ENCODE measurements at places on chromosomes 1 and 21. TPM values are rescaled to one million over a fixed set of nuclear protein-coding genes. Genes with fewer than 3 reads are reported as not detected.

TMEM125 gene
- 39.3 TPM for total RNA-seq

DNA sequence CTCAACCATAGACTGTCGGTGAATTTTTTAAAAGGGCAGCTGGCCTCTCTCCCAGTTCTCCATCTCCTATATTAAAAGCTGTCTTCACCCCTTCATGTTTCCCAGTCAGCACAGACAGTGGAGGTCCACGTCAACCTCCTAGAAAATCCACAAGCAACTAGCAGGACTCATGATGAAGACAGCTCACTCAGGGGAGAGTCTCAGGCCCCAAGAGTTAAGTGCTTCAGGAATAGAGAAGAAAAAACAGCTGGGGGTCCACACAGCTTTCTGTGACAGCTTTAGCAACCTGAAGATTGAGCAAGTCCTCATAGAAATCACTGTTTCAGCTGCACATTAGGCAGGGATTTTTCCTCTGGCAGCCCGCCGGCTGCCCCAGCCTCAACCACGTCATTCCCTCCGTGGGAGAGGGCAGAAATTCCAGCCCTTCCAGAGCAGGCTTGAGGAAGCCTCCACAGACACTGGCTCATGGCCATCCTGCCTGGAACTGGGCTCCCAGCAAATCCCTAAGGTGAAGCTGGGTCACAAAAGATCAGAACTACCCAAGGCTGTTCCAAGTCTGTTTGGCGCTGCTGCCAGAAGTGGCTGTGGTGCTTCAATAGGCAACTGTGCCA is 15.2 kb downstream of the GPR161 start:
- no peak overlapping the region for H3K4me3 ChIP-seq
- no peak for DNase-seq
- H3K4me1 ChIP-seq = no peaks in the 10 kb centered on the region
- no peak overlapping the region for H3K27ac ChIP-seq
- H3K36me3 ChIP-seq = no peaks in the 10 kb centered on the region

BRINP2 gene
- total RNA-seq = 0.16 TPM

- no peak overlapping the region for H3K4me3 ChIP-seq
- H3K27ac ChIP-seq = no peak overlapping the region
- no peaks in the 10 kb centered on the region for H3K36me3 ChIP-seq
Observed at GRCh38 chr1:107865627-107866026, 99.4 kb downstream of the VAV3 start.

GRCh38 chr1:209109001-209109785 is 474.3 kb upstream of the CAMK1G start:
- peaks cover 26% of the 10 kb centered on the region for H3K4me1 ChIP-seq
- H3K27me3 ChIP-seq = no peaks in the 10 kb centered on the region
- no peak overlapping the region for H3K27ac ChIP-seq
- no peak overlapping the region for H3K4me3 ChIP-seq

DNA sequence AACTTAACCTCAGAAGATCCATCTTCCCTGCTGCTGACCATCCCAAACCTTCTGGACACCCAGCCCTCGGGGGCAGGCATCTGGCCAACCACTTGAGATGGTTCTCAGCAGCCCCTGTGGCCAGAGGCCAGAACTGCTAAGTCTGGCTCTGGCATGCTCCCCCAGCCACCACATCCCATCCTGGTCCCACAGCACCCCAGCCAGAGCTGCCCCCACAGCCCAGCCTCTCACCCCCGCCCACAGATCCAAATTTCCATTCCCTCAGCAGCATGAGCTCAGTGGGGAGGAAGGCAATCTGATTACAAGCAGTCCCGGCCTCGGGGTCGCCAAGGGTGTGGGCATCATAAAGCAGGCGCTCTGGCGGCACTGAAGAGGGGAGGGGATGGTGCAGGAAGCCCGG is 45.6 kb downstream of the GLIS1 start:
- no peaks in the 10 kb centered on the region for H3K27me3 ChIP-seq
- no peak for DNase-seq
- no peaks in the 10 kb centered on the region for H3K4me1 ChIP-seq
- H3K4me3 ChIP-seq = no peak overlapping the region

DNA sequence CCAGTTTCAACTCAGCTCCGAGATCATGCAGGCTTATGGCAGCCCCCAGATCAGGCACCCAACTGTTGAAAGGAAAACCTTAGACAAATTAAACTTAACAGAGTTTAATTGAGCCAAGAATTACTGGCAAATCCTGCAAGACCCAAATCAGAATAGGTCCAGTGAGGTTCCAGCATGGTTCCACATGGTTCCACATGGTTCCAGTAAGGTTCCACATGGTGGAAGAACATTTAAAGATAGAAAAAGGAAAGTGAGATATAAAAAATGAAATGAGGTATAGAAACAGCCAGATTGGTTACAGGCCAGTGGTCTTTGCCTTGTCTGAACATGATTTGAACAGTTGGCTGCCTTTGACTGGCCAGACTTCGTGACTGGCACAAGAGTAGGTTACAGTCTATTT is 288.8 kb upstream of the LRRC7 start:
- 0 out of 2 replicates have a peak, but pooled peaks cover 3% of the 10 kb centered on the region for H3K4me1 ChIP-seq
- no peaks in the 10 kb centered on the region for H3K27me3 ChIP-seq
- H3K4me3 ChIP-seq = no peak overlapping the region
- no peak for DNase-seq
- no peak overlapping the region for H3K27ac ChIP-seq

CDK11B gene
- 22.4 TPM for total RNA-seq

GNG4 gene
- total RNA-seq = 53.5 TPM

- no peaks in the 10 kb centered on the region for H3K36me3 ChIP-seq
- no peaks in the 10 kb centered on the region for H3K4me1 ChIP-seq
- no peaks in the 10 kb centered on the region for H3K27me3 ChIP-seq
- DNase-seq = no peak
- H3K4me3 ChIP-seq = no peak overlapping the region
Observed at GRCh38 chr1:110464340-110464739, 13.4 kb downstream of the PROK1 start.

ZNF697 gene
- 30.4 TPM for total RNA-seq

Measured in GM23338 (cell line).